Spleen (tissue), 13 donors: ENCODE measurements at places on chromosomes 2 and 18. TPM values are rescaled to one million over a fixed set of nuclear protein-coding genes. Genes with fewer than 3 reads are reported as not detected.

DNA sequence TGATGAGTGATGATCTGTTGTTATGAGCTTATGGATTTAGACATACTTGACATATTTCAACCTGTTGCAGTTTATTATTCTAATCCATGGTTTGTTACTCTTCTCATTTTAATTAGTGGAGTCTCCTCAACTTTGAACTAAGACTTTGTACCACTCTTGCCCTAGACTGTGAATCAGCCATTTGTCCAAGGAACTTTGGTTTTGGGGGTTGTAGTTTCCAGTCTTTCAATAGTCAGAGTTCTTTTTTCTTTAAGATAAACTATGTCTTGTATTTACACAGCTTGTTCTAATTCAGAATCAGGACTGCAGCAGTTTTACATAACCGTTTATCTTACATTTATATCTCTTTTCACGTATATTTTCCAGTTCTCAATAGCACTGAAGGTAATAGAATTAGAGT is 133.6 kb downstream of the GULP1 start:
- no peak for DNase-seq
- no peaks in the 10 kb centered on the region for H3K27me3 ChIP-seq
- H3K36me3 ChIP-seq = no peaks in the 10 kb centered on the region
- no peaks in the 10 kb centered on the region for H3K4me1 ChIP-seq
- H3K4me3 ChIP-seq = no peak overlapping the region

- H3K27ac ChIP-seq = no peak overlapping the region
- H3K4me1 ChIP-seq = peaks cover 21% of the 10 kb centered on the region
- DNase-seq = no peak
- no peaks in the 10 kb centered on the region for H3K27me3 ChIP-seq
- H3K36me3 ChIP-seq = peaks cover 30% of the 10 kb centered on the region
Measured at GRCh38 chr18:58937887-58938267, 73.2 kb downstream of the ZNF532 start.

- H3K4me3 ChIP-seq = no peak overlapping the region
- H3K4me1 ChIP-seq = no peaks in the 10 kb centered on the region
- no peaks in the 10 kb centered on the region for H3K36me3 ChIP-seq
- H3K27me3 ChIP-seq = peaks cover 4% of the 10 kb centered on the region
Measured at GRCh38 chr2:85215081-85215447, 81.9 kb downstream of the TCF7L1 start.

DNA sequence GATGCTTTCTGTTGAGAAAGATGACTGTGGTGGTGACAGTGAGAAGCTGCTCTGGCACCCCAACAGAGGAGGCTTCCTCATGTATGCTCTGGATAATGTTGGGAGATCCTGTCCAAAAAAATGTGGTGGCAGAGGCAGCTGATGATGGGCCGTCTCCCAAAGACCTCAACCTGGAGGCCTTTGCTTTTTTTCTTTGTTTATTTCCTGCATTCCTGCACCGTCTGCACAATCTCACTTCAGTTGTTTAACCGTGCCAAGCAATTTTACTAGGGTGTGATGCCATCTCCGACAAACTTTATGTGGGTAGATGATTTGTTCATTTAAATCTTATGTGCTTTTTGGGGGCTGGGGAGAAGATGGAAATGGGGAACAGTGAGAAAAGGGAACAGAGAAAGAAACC is 62.2 kb upstream of the IGFBP5 start:
- H3K4me1 ChIP-seq = peaks cover 6% of the 10 kb centered on the region
- DNase-seq = no peak
- H3K36me3 ChIP-seq = no peaks in the 10 kb centered on the region
- H3K27me3 ChIP-seq = no peaks in the 10 kb centered on the region
- H3K27ac ChIP-seq = no peak overlapping the region

- no peaks in the 10 kb centered on the region for H3K27me3 ChIP-seq
- no peak for DNase-seq
- H3K36me3 ChIP-seq = no peaks in the 10 kb centered on the region
- no peak overlapping the region for H3K27ac ChIP-seq
Measured at GRCh38 chr2:88296247-88296646, 126.1 kb downstream of the THNSL2 start.

DNA sequence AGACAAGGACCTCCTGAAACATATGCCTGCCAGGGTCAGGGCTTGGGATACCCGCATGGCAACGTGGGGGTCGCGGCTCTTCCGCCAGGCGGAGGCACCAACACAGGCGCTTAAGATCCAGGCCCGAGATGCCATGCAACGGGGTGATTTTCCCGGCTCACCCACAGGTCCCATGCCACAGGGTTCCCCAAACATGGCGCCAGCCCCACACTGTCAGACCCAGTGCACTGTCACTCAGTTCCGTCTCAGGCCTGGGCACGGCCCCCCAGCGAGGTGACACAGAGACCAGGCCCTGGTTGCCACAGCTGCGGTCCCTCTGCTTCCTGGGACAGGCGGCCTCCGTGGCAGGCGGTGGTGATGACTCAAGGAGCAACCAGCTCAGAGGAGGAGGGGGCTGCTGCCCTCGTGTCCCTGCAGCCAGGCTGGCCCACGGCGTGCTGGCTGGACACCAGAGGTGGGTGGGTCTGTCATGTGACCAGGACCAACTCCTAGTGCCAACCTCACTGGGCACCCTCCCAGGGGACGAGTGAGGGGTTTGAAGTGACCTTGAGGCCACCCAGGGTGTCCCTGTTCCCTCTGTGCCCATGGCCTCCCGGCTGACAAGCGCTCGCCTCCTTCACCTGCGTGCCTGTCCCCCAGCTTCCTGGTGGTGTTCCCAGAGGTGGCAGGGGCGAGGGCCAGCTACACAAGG is 4.9 kb downstream of the PDCD1 start:
- no peaks in the 10 kb centered on the region for H3K27me3 ChIP-seq
- no peaks in the 10 kb centered on the region for H3K36me3 ChIP-seq
- H3K4me3 ChIP-seq = no peak overlapping the region
- H3K4me1 ChIP-seq = peaks cover 19% of the 10 kb centered on the region
- no peak overlapping the region for H3K27ac ChIP-seq

GRCh38 chr2:37321029-37321682 is 3.5 kb downstream of the PRKD3 start:
- no peak for DNase-seq
- no peak overlapping the region for H3K4me3 ChIP-seq
- H3K27me3 ChIP-seq = no peaks in the 10 kb centered on the region
- H3K36me3 ChIP-seq = peaks cover 5% of the 10 kb centered on the region

DNA sequence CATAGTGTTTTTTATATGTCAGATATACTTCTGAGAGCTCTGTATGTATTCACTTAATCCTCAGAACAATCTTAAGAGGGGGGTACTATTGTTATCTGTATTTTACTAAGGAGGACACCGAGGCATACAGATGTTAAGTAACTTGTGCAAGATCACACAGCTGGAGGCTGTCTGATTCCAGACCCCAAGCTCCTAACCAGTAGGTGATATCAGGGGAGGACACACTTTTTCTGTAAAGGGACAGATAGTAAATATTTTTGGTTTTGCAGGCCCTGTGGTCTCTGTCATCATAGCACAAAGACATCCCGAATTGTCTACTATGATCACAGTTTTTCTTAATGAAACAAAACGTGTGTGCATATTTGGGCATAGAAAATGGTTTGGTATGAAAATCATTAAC is 143.7 kb downstream of the LAMA3 start:
- no peaks in the 10 kb centered on the region for H3K27me3 ChIP-seq
- DNase-seq = no peak
- H3K36me3 ChIP-seq = no peaks in the 10 kb centered on the region
- peaks cover 3% of the 10 kb centered on the region for H3K4me1 ChIP-seq

GRCh38 chr2:19176977-19177376 is 181.4 kb downstream of the OSR1 start:
- DNase-seq = no peak
- no peaks in the 10 kb centered on the region for H3K27me3 ChIP-seq
- no peak overlapping the region for H3K4me3 ChIP-seq
- H3K27ac ChIP-seq = no peak overlapping the region

ZNF396 gene
- 1.2 TPM for polyA plus RNA-seq

PDCD1 gene
- 7.3 TPM for polyA plus RNA-seq

PIKFYVE gene
- polyA plus RNA-seq = 9.2 TPM

SLC4A5 gene
- 1.1 TPM for polyA plus RNA-seq

PARD3B gene
- polyA plus RNA-seq = 1.3 TPM

LCT gene
- 0.02 TPM for polyA plus RNA-seq

SNTG2 gene
- 17.1 TPM for polyA plus RNA-seq
